Activated CD4-positive, alpha-beta T cell treated with anti-CD3 and anti-CD28 coated beads, Interleukin-2, amount 50 U/mL, for 4 hours (primary cell): ENCODE measurements at places on chromosomes 6 and 20.

DNA sequence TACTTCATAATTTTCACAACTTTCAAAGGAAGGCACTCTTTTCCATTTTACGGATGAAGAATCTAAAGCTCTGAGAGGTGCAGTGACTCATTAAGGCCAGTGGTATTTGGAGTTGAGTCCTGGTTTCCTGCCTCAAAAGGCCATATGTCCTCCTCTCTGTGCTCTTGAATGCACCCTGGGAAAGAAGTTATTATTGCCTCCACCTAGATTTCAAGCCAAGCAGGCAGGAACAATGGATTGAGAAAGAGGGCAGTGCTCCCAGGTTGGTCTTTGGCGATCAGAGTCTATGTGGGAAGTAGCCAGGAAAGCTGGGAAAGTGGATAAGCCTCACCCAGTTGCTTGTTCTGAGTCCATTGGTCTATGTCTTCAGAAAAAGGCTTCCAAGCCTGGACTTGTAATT is 165.0 kb downstream of the MAFB start:
- no peak for DNase-seq

DNA sequence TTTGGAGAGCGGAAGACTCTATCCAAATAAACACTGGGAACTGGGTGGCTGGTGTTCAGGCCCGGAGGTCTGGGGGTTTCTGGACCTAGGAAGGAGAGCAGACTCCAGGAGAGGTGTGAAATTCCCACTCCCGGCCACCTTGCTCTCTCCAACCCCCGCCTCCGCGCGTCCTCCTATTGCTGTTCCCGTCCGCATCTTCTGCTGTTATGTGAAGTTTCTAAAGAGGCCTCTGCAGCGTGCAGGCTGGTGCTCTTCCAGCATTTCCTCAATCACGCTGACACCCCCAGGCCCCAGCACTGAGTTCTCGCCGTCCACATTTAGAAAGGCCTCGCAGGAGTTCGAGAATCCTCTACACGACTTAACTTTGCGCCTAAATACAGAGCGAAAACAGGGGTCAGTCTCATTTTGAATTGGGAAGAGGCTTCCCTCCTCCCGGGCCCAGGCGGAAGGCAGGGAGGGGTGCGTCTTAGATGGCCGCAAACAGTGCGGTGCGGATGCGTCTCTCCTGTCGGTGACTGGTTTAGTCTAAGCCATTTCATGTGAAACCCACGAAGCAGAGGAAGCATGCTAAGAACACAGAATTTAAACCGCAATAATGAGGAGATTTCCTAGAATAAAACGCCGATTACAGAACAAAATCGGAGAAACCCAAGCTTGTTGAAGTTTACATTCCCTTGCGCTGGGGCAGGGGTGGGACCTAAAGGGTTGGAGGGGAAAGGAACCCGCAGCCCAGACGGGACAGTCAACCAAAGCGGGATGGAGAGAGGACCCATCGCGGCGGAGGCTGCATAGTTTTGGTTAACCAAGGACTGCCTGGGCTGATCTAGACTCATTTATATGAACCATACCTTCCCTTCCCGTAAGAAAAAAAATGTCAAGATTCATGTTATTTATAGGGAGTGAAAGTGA is 4.0 kb upstream of the FOXF2 start:
- no peak for DNase-seq

DNA sequence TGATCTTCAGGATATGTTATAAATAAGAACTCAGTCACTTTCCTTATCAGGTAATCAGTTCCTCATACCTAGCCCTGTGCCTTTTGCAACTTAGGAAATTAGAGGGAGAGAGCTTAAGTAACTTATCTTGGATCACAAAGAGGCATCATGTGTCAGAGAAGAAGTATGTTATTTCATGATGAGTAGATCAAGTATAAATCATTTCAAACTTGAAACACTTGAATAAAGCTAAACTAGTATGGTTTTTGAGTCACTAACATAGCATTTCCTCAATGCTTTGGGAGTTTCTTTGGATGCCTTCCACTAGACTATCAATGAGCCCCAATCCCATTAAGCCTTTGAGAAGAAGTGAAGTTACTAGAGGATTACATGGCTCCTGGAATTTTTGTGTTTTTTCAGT is 102.6 kb upstream of the TNFAIP3 start:
- DNase-seq = no peak

- DNase-seq = no peak
Observed at GRCh38 chr20:51959066-51959542, 156.8 kb upstream of the SALL4 start.

DNA sequence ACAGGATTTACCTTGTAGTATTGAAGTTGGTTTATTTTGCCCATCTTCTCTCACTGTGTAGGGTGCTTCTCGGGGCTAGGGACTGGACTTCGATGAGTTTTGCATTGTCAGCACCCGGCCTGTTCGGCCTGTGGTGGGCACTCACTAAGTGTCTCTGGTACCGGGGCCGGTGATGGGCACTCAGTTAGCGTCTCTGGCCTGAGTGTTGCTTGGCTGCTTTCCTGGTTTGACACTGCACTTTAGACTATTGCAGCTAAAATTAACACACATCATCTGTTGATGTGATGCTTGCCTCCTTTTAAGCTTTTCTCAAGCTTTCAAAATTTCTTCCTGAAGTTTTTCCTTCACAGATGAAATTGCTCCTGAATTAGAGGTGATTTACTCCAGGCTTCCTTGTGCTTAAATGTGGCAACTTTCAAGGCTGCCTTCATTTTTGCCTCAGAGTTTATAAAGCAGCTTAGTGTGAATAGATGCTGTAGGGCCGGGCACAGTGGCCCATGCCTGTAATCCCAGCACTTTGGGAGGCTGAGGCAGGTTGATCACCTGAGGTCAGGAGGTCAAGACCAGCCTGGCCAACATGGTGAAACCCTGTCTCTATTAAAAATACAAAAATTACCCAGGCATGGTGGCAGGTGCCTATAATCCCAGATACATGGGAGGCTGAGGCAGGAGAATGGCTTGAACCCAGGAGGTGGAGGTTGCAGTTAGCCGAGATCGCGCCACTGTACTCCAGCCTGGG is 41.7 kb upstream of the TULP4 start:
- no peak for DNase-seq
